Colonic mucosa (tissue), 4 donors: ENCODE measurements at places on chromosomes 2 and 18. TPM values are rescaled to one million over a fixed set of nuclear protein-coding genes. Genes with fewer than 3 reads are reported as not detected.

DNA sequence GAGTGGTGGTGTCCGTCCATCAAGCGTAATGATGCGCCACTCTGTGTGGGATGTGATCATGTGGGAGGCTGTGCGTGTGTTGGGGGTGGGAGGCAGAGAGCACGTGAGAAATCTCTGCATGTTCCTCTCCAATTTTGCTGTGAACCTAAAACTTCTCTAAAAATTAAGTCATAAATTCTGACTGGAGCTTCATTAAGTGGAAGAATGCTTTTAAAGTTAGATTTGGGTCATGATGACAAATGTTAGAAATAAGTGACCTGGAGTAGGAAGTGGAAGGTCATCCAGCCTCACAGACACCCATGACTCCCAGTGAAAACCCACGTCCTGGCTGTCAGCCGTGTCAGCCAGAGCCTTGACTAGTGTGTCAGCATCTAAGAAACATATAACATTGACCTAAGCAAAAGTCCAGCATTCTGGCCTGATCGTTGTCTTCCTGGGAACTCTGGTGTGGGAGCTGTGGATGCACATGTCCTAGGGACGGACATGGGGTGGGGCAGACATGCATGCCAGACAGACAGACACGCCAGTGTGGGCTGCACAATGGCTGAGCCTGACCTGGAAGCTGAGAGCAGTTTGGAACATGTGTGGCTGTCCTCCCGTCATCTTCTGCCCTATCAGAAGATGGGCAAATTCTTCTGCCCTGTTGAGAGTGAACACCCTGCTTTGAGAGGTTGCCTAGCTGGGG, 245.6 kb downstream of the FAM210A start:
- no peak for DNase-seq

GRCh38 chr2:96987301-96987909, 1.0 kb upstream of the FAM178B start:
- DNase-seq: no peak

Gene CDH2
- total RNA-seq: 0.84 TPM

- DNase-seq: no peak
Measured at GRCh38 chr2:239106966-239107365, 259.1 kb downstream of the TWIST2 start.
